Cerebellar nuclear complex (tissue), 1 donor: ENCODE measurements at places on chromosomes 12 and 14.
A peak's percentile ranks its signal among the peaks of the same experiment; 100 is the strongest.

DNA sequence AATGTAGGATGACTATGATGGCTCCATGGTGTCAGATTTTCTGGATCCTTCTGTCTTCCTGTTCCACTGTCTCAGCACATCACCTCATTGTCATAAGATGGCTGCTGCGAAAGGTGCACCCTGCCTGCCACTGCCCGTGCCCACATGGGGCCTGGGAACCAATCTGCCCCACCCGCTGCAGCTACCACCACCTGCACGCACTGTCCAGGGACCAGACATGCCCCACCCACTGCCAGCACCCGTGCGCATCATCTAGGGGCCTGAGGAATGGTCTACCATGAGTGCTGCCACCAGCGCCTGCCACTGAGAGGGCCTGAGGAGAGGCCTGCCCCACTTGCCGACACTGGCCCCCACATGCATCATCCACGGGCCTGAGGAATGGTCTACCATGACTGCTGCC is 23.8 kb downstream of the CYP46A1 start:
- DNase-seq: no peak

GRCh38 chr14:75399843-75400775 is 27.7 kb upstream of the JDP2 start:
- DNase-seq: no peak

GRCh38 chr12:49776413-49776812 is 35.1 kb downstream of the TMBIM6 start:
- DNase-seq: peak; percentile 5

GRCh38 chr12:47825173-47825639 is 5.5 kb upstream of the HDAC7 start:
- no peak for DNase-seq

DNA sequence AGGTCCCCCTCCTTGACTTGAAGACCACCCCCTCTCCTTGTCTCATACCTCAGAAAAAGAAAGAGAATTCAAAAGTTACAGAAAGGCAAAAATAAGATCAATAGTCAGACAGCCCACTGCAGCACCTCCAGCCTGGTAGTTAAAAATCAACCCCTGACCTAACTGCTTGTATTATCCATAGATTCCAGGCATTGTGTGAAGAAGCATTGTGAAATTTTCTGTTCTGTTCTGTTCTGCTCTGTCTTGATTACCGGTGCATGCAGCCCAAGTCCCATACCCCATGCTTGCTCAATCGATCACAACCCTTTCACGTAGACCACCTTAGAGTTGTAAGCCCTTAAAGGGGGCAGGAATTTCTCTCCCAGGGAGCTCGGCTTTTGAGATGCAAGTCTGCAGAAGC is 5.8 kb upstream of the DHRS7 start:
- no peak for DNase-seq

GRCh38 chr14:57243320-57243719 is 25.4 kb downstream of the EXOC5 start:
- DNase-seq: no peak

GRCh38 chr12:6192604-6193380 is 7.4 kb upstream of the CD9 start:
- no peak for DNase-seq

- DNase-seq: no peak
Measured at GRCh38 chr14:81382517-81383225, 17.5 kb downstream of the STON2 start.

GRCh38 chr14:95111507-95112164 is 45.7 kb downstream of the DICER1 start:
- DNase-seq: no peak

- DNase-seq: no peak
Measured at GRCh38 chr12:32418903-32419519, 19.7 kb downstream of the FGD4 start.

DNA sequence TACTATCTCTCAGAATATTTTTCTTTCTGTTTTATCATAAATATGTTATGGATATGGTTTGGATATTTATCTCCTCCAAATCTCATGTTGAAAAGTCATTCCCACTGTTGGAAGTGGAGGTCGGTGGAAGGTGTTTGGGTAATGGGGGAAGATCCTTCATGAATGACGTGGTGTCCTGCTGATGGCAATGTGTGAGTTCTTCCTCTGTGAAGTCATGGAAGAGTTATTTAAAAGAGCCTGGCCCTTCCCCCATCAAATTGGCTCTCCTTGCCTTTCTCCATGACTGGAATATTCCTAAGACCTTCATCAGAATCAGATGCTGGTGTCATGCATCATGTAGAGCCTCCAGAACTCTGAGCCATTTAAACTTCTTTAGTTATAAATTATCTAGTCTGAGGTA is 1291.6 kb downstream of the FSCB start:
- DNase-seq: no peak

DNA sequence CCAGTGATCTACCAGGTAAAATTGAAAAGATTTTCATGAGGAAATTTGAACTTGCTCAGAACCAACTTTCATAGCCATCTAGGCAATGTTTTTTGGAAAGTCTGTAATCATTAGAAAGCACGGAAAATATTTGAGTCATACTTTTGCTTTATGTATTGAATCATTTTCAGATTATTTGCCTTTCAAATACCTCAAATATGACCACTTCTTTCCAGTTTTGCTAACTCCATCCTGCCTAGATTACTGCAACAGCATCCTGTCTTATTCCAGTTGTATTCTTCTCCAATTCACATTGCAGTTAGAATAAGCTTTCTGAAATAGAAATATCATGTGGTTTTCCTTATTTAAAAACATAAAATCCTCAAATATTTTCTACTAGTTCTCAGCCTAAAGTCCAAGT is 239.8 kb upstream of the FAR2 start:
- DNase-seq: no peak

GRCh38 chr12:96326628-96327227 is 73.5 kb downstream of the CDK17 start:
- DNase-seq: no peak

GRCh38 chr14:95267306-95267705 is 52.4 kb downstream of the CLMN start:
- DNase-seq: no peak

GRCh38 chr14:63893701-63894458 is 41.1 kb downstream of the SYNE2 start:
- no peak for DNase-seq

- DNase-seq: no peak
Measured at GRCh38 chr14:76056128-76056527, 70.6 kb downstream of the IFT43 start.

GRCh38 chr12:71755146-71755892 is 656 bp downstream of the RAB21 start:
- no peak for DNase-seq

GRCh38 chr12:31928246-31929026 is 30.8 kb upstream of the RESF1 start:
- no peak for DNase-seq

- no peak for DNase-seq
Measured at GRCh38 chr12:18343708-18344107, 82.4 kb downstream of the PIK3C2G start.

GRCh38 chr14:61296719-61297502 is 15.8 kb upstream of the TMEM30B start:
- DNase-seq: no peak

DNA sequence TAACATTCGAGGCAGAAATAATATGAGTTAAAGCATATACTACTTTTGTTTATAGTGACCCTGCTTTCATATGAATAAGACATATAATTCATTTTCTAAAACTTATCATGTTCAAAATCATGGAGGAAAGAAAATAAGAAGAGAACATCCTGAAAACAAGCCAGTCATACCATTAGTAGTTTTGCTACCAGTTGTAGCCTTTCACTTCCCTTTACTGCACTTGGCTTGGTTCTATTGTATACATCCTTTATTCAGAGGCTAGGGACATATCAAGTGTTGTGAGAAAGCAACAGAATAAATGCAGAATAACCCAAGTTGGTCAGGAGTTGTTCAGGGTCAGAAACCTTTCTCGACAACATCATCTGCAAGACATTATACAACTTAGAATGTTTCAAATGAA is 598.7 kb downstream of the SOX5 start:
- no peak for DNase-seq

DNA sequence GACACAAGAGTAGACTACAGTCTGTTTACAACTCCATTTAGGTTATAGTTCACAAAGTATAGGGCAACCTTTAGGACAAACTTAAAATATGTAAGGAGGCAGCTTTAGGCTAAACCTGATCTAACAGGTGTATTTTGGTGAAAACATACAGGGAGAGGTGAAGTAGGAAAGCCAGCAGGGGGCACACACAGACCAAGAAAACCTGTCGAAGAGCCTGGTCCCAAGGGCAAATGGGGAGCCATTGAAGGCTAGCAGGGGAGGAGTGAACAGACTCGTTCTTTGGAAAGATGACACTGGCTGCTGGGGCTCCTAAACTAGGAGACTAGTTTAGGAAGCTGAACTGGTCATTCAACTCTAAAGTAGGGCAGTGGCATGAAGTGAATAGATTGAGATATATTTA is 138.8 kb upstream of the WSCD2 start:
- DNase-seq: no peak

DNA sequence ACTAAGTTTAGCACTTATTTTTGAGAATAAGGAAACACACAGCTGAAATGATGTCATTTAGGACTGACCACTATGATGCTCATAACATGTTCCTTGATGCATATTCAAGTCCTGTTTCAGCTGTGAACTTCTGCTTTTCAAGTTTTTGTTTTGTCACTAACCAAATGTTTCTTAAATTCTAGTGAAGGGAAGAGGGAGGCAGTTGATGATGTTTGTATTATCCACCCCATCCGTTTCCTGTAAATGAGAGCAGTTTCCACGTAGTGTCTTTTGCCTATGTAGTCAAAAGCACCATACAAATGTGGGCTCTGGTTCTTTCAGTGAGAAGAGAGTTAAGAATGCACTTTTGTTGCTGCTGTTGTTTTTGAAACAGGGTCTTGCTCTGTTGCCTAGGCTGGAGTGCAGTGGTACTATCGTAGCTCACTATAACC is 491.8 kb downstream of the PCNX1 start:
- no peak for DNase-seq

DNA sequence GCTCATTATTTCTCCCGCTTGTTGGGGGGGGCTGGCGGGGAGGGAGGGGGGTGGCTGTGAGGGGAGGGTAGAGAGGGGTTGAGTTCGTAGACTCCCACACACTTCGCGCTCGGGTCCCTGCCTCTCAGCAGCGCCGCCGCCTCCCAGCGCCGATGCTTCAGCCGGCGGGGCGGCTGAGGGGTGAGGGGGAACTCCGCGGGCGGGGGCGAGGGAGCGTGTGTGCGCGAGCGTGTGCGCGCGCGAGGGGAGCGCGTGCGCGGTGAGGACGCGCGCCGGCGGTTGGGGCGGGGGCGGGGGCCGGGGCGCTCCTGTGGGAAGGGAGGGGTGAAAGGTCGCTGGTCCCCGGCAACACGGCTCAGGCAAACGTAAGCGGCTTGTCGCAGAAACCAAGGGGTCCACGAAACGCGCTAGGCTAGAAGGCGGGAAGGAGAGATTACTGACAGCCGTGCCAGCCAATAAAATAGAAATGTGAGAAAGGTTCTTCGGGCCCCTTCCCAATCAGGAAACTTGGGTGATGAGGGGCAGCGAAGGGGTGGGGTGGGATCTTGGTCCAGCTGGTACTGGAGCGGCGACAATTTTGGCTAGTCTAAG is 343 bp upstream of the NOVA1 start:
- DNase-seq: peak; percentile 73

DNA sequence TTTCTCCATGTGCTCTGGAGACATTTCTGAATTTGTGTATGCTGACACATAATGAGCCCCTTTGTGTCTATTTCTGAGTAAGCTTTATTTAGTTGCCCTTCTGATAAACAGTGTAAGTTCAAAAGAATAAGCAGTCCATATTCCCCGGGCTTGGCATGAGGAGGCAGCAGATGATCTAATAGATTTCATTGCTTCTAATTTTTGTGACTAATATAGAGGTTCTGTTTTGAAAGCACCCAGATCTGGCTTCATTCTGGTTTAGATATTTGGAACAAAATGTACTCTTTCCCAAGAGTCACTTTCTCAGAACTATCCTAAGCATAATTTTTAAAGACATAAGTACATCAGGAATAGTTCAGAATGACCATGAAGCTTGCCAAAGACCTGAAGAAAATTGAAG is 290.9 kb downstream of the BTG1 start:
- DNase-seq: no peak

- DNase-seq: no peak
Measured at GRCh38 chr12:80208071-80208470, 108.7 kb downstream of the OTOGL start.

- no peak for DNase-seq
Measured at GRCh38 chr14:104094709-104095425, 9.4 kb downstream of the ASPG start.

DNA sequence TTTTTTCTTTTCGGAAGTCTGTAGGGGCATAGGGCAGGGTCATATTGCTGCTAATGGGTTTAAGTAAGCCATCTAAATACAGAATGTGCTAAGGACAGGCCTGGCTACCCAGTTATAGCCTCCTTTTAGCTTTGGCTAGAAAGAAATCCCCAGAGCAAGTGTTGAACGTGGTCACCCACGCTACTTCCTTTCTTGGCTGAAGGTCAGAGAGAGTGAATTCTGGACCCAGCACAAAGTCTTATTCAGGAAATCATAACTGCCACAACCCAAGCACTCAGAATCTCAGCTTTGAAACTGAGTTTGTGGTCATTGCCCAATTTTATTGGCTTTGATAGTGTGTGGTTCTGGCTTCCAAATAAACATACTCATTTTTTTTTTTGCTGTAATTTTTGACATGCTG is 542.1 kb upstream of the ATP2B1 start:
- no peak for DNase-seq

GRCh38 chr12:12721814-12722434 is 4.8 kb downstream of the CDKN1B start:
- no peak for DNase-seq

DNA sequence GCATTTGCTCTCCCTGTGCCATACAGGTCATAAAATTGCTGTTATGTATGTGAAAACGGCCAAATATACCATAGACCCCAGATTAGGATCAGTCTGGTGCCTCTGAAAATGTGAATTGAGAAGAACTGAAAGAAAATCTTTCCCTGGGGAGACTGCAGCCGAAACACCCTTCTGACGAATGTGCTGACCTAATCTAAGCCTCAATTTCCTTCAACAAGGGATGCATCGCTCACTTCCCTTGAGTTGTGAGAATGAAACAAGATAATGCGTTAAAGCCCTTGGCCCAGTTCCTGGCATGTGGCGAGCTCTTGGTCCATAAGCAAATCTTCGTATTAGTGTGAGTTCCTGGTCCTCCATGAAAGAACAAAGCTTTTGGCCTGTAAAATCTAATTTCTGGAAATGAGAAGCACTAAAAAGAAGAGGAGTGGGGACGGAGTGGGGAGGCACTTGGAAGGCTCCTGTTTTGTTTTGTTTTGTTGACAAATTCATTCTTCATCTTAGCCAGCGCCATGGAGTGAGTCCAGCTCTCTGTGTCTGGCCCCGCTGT is 49.5 kb upstream of the RTRAF start:
- DNase-seq: no peak

- DNase-seq: no peak
Measured at GRCh38 chr12:115323223-115323905, 639.4 kb upstream of the TBX3 start.

GRCh38 chr12:93748672-93749383 is 71.7 kb downstream of the CRADD start:
- no peak for DNase-seq

DNA sequence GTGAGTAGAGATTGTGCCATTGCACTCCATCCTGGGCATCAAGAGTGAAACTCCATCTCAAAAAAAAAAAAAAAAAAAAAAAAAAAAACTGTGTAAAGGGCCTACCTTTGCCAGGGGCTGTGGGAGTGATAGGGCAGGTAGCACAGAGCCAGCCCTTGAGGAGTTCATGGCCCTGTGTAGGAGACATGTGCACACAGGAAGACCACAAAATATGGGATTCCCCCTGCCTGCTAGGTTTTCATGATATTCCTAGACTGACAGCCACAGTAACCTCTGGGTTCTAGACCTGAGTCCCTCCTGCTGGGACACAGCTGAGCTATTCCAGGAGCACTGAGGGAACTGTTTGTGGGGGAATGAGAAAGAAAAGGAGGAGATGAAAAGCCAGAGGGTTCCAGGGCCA is 8.3 kb upstream of the SPTSSA start:
- no peak for DNase-seq
